Hematopoietic multipotent progenitor cell treated with erythropoietin and hydrocortisone succinate and interleukin-3 and kit ligand, for 17 days (in vitro differentiated cells): ENCODE measurements at places on chromosomes 7 and 10.
A peak's percentile ranks its signal among the peaks of the same experiment; 100 is the strongest.

DNA sequence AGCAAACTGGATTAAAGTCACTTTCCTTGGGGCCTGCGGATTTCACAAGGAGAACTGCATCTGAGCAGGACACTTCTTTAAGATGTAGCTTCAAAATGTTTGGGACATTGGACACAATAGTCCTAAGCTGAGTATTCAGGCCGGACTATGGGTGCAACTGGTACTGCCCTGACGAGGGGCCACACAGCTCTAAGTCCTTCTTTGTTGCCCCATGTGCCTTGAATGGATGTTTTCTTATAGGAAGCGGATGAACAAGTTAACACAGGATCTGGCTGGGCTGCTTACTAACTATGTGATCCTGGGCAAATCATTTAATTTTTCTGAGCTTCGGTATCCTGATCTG, 147.8 kb upstream of the KLF14 start:
- no peak for DNase-seq

- DNase-seq: no peak
These were observed 955.0 kb downstream of the GATA3 start for GRCh38 chr10:9009505-9009904.

DNA sequence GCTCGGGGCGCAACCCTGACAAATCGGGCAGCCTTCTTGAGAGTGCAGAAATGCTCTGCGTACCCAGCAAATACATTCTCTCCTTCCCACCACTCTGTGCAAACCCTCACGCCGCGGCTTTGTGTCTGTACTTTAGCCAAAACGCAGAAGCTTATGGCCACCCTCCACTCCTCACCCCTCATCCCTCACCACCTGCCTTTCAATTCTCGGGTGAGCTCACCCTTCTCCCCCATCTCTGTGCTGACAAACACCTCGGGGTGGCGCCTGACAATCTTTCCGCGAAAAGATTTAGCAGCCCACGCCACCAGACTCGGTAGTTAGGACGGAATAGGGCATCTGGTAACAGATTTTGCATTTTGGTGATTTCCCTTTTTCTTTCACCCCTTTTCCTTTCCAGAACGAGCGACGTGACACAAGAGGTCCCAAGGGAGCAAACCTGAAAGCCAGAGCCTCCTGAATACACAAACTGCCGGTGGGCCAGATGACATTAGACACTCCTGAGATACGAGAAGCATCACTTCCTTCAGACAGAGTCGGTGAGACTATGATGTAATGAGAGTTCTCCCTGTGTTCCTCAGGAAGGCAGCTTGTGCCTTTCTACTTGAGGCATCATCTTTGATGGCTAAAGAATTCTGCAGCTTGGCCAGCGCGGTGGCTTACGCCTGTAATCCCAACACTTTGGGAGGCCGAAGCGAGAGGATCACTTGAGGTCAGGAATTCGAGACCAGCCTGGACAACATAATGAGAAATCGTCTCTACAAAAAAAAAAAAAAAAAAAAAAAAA, 671 bp upstream of the ATAD1 start:
- no peak for DNase-seq

DNA sequence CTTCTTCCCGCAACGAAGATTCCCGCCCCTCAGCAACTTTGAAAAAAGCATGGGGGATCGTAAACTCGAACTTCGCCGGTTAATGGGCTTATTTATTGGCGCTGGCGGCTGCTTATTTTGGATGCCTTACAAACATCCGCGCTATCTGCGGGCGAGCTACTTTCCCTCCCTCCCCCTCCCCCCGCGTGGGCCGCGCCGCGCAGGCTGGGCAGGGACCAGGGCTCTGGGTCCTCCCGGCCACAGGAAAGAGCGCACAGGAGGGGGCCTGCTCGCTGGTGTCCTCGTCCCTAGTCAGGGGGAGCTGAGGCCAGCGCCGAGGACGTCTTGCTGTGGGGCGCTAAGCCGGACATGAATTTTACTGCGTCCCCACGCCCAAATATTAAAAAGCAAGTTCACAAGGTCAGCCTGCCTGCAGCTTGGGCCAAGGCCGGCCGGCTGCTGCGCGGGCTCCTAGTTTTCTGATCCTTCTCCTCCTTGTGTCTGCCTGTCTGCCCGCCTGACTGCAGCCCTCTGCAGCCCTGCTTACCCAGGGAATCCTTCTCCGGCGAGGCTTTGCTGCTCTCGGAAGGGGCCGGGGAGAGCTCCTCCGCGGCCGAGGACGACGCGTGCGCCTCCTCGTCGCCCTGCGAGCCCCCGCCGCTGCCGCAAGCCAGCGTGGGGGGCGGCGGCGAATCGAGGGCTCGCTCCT, 1.2 kb downstream of the HOXA10 start:
- DNase-seq: no peak

DNA sequence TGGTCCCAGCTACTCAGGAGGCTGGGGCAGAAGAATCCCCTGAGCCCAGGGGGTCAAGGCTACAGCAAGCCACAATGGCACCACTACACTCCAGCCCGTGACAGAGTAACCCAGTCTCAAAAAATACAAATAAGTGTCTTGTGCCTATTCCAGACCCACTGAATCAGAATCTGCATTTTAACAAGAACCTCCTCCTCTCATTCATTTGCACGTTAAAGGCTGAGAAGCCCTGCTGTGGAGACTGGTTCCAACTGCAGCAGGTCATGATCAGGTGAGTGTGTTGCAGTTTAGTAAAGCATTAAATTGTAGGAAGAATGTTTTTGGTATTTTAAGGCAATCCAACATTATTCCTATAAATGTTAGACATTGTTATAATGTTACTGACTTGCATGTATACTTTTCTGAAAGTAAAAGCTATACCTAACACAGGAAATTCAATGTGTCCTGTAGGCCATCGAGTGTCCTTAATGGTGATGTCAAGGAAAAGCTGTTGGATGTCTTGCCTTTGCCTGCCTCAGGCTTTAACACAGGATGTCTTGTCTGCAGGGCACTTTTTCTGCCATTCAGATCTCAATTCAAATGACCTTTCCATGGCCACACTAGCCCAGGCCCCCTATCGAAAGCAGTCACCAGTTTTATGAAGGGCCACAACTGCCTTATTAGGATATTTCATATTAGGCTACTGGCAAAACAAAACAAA, 30.4 kb downstream of the MKRN1 start:
- no peak for DNase-seq

GRCh38 chr7:5237286-5237685, 45.5 kb upstream of the SLC29A4 start:
- no peak for DNase-seq

DNA sequence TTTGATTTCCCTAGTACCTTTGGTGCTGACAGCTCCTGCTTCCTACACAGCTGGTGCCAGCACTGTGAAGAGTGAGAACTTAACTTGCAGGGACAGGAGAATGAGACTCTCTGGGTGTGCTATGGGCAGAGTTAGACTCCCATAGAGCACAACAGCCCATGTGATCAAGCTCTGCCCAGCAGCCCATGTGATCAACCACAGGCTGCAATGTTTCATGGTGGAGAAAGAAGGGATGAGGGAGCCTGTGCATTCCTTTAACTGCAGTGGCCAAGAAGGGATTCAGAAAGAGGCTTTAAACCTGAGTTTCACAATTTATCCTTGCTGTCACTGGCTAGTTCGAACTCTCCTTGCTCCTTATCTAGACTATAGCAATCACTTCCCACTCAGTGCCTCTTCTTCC, 10.0 kb upstream of the MEST start:
- DNase-seq: no peak

DNA sequence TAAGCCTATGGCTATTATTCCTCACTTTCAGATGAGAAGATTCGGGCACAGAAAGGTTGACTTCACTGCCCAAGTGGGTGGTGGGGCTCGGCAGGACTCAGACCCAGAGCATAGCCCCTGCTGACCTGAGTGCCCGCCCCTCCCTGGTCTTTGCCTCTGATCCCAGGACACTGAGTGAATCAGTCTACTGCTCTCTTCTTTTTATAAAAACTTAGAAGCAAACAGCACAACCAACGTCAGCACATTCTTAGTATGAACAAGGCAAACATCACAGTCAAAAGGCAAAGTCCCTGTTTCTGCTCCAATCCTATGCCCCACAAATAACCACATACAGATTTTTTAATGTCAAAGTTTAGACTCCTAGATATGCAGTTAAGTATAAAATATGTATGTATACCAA, 237.8 kb downstream of the ZMYND11 start:
- no peak for DNase-seq

DNA sequence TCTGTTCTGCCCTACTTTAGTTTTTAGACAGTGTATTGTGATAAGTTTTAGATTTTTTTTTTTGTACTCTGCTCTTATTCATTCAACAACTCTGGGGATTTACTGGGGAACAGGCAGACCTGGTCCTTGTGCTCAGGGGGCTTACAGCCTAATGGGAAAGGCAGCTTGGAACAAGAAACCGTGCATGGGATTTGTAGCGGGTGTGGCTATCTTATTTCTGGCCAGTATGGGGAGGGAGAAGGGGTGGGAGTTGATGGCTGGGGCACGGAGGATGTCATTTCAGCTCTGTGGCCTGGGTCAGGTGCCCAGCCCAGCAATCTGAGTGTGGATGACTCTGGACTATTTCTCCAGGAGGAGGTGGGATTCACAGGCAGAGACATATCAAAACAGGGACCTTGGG, 47.0 kb downstream of the GRK5 start:
- no peak for DNase-seq

- no peak for DNase-seq
These were observed 36.9 kb downstream of the DDIT4 start for GRCh38 chr10:72310636-72311035.

GRCh38 chr10:133357285-133358161, at the start of gene FUOM:
Gene FUOM, minus strand, starts transcription at chr10:133358019. Its CDS starts 12 bp downstream, at chr10:133358007.
- DNase-seq: peak; percentile 38

DNA sequence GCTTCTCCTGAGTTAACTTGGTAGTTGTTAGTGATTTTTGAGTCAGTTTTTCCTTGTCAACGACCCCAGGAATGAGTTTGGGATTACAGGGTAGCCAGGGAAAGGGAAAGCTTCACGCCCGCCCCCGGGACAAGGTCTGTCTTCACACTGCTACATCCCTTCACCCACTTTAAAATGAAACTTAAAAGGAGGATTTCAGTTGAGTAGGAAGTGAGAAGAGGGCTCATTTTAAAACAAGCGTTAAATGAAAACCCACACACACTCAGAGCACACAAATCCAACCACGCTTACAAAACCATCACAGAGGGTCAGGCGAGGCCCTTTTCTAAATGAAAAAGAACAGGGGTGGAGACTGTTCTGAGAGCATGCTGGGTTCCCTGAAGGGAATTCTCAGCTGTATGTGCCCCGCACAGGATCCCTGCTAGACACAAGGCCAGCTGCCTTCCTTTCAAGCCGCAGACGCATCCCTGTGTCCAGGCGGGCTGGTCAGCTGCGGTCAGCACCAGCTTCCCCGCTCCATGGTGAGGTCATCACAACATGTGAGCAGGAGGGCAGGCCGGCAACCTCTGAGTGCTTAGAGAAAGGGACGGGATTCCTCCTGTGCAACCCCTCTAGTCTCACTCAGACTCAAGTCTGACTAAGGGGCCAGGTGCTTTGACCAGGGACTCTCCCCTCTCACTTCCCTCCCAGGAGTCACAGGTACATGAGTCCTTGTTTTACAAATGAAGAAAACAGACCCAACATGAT, 111.8 kb downstream of the EGFR start:
- no peak for DNase-seq

DNA sequence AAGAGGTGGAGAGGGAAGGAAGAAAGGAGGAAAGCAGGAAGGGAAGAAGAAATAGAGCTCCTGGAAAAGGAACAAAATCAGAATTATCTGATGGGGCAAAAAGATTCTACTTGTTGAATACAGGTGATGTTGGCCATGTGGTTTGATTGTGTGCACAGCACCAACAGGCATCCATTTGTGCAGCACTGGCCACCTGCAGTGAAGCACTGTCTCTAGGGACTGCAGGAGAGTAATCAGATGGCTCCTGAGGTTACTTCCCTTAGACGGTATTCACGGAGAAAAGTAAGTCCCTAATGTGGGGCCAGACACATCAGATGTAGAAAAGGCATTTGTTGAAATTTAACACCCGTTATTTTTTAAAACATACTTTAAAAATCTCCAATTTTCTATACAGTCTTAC, 135.3 kb upstream of the VIPR2 start:
- no peak for DNase-seq
